Stimulated activated CD4-positive, alpha-beta T cell treated with anti-CD3 and anti-CD28 coated beads, Interleukin-1b, Interleukin-23, amount 100 ng/mL, for 48 hours (primary cell): ENCODE measurements at places on chromosomes 7 and 10.

- DNase-seq, result no peak
Measured at GRCh38 chr7:93014410-93014809, 103.4 kb downstream of the SAMD9 start.

GRCh38 chr7:149874644-149875028 lies 867 bp downstream of the ATP6V0E2 start:
- DNase-seq, result no peak

GRCh38 chr7:13091974-13092707 lies 404.7 kb downstream of the ARL4A start:
- no peak for DNase-seq

DNA sequence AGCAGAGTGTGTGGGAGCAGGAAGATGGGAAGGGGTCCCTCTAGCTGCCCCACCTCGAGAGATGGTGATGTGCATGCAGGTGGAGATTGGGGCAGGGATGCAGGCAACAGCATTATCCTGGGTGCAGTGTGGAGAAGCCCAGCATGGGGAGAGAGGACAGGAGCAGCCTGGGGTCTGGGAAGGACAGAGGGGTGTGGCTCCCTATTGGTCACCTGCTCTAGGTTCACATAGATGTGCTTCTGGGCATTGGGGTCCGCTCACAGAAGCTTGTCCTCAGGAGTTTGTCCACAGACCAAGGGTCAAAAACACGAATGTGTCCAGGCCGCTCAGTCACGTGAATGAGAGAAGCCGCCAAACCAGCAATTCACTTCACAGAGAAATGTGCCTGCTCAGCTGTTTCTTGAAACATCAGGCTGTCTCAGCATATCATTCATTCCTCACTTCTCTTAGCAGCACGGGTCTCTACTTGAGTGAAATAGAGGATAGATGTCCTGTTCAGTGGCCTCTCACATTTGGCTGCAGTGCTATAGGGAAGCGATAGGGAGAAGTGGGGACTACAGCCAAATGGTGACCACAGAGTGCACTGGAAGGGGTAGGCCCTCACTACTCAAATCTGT lies 11.5 kb upstream of the SLC29A3 start:
- no peak for DNase-seq

DNA sequence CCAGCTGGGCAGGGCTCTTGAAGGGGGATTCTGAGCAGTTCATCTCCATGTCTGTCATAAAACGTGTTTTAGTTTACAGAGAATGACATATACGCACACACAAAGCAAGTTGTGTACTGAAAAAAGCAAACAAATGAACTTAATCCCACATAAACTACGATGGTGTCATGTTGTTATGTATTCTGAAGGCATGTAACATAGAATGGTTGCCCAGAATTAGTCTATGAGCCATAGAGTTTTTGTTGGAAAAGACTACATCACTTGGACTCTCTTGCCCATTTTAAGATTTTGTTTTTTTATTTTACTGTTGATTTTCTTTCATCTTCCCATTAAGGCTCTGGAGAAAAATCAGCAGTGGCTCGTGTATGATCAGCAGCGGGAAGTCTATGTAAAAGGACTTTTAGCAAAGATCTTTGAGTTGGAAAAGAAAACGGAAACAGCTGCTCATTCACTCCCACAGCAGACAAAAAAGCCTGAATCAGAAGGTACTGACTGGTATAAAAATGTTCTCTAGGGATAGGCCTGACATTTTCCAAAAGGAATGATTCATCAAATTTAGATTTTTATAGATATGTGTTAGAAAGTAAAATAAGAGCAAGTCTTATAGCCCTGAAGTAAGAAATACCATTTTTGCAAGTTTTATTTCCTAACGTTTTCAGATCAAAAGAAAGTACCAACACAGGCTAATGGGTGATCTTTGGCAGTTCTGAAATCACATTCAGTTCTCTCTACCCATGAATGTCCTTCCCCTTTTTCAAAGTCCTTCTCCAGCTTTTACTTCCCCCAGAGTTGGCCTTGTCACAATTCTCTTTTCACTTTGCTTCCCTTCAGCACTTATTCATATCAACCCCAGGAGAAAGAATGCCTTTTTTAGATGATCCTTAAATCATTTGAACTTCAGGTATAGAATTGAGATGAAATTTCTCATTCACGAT lies 18.9 kb downstream of the CEP55 start:
- no peak for DNase-seq

DNA sequence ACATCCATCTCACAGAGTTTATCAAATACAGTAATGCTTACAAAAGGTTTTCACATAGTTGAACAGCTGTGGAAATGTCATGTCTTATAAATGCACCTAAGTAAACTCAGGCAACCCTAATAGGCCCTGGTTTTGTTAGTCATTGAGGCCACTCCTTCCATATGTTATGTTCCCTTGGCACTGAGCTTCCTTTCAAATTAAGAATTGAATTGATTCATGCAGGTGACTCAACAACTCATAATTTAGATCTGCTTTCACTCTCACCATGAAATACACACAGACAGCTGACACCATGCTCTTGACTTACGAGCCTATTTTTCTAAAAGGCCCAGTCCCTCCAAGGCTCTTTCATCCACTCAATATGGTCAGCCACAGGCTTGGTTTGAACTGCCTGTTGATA lies 476.9 kb downstream of the KCNMA1 start:
- no peak for DNase-seq

DNA sequence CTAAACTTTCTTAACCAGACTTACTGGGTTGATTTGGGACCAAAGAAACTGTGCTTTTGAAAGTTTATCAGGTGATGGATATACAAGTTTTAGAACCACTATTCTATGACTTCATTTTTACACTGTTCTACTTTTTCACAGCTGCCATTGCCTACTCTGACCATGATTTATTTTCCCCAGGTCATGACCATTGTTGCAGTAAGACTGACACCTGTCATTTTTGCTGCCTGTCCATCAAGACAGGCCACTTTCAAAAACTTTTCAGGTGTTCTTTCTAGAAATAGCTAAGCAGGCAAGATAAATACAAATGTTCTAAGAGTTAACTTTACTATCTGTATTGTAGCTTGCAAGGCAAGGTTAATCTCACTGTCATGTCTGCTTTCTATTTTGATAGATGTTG lies 147.9 kb upstream of the SEMA3C start:
- no peak for DNase-seq

GRCh38 chr7:100598425-100598824 lies 3.7 kb upstream of the PCOLCE start:
- DNase-seq, result no peak

GRCh38 chr7:132877573-132877972 lies 204.3 kb downstream of the CHCHD3 start:
- DNase-seq, result no peak

DNA sequence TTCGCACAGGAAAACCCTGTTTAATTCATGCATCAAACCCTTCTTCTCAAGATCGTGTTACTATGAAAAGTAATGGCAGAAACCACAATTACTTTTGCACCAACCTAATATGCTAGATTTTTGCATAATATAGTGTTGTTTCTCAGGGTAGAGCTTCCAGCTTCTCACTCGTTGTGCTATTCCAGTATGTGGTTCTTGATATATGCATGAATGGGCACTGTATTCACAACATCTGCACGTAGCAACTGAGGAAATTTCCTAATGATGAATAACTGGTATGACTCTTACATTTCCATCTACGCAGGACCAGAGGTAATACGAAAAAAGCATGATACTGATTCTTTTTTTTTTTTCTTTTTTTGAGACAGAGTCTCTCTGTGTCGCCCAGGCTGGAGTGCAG lies 326.6 kb upstream of the GALNT17 start:
- no peak for DNase-seq

DNA sequence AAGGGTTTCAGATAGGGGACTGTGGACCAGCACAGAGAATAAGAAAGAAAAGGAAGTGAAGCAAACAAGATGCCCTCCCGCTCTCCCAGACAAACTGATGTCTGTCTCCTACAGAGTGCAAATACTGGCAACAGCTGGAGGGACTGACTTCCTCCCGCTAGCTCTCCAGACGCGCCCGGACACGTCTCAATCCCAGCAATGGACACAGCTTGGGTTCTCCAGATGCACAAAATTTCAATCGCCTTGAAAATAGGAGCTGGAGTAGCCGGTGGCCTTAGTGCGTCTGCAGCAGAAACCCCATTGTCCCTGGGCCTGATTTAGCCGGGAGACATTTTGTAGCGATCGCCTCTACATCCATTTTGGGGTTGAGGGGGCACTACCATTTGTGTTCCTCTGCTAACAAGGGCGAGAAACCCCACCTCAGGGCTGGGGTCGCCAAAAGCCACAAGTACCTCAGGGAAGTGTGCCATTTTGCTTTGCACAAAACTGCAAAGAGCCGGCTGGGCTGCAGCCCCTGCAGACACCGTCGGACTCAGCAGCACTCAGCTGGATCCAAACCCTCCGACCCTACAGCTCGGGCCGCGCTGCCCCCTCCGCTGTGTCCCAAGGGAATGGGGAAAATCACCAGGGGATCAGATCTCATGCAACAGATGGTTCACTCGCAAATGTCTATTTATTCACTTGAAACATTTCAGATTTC lies 5.9 kb downstream of the CPA2 start:
- DNase-seq, result no peak

DNA sequence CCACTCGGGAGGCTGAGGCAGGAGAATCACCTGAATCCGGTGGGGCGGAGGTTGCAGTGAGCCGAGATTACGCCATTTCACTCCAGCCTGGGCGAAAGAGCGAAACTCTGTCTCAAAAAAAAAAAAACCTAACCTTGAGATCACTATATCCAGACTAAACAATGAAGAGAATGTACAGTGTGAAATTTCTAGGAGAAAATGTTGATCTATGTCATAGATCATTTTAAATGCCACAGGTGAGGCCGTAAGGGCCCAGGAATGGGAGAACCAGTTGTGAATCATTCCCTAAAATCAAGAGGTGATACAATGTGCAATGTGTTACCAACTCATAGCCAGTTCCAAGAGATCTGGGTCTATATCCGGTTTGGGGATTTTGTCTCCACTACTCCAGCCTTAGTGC lies 158.0 kb downstream of the CACNB2 start:
- no peak for DNase-seq

DNA sequence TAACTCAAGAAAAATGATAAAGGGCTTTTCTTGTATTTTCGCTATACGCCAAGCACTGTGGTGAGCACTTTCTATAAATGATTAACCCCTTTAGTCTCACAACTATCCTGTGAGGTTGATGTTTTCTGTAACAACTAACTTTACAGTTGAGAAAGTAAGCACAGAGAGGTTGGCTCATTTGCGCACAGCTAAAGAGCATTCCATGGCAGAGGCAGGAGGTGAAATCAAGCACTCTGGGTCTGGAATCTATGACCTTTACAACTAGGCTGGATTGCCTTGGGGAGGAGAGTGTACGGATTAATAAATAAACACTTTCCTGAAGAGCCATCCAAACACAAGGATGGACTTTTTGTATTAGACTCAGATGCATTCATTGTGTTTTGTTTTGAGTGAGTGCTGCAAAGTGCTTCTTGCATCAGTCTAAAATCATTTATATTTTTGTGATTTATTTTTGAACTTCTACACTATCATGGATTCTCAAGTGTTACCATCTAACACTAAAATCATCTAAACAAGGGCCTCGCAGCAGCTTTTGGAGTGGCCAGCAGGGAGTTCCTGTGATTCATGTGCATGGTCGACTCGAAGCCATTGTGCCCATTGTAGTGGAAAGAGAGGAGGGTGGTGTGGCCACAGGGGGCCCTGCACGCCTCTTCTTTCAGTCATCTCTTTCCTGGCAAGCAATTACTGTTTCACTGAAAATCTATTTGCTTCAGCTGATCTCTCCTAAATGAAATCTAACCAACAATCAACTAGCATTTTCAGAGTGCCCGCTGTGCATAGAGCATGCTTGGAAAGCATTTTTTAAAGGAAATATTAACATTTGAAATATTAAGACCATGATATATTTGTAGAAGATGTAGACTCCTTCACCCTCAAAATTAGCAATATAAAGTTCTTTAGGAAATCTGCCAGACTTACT lies 633.4 kb upstream of the COBL start:
- no peak for DNase-seq

- no peak for DNase-seq
Measured at GRCh38 chr10:60384011-60384410, 5.7 kb downstream of the ANK3 start.

DNA sequence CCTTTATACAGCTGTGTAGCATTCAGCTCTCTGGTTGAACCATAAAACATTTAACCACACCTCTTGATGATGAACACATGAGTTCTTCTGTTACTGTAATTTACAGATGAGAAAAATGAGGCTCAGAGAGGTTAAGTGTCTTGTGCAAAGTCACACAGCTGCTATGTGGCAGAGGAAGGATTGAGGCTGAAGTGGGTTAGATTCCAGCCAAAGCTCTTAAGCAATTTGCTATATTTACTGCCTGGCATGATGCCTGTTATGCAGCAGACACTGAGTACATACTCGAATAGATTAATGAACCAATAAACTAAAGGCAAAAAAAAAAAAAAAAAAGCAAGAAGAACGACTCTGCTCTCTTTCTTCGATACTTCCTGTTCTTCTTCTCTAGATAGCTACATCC lies 35.7 kb downstream of the GFRA1 start:
- DNase-seq, result no peak

- DNase-seq, result no peak
Measured at GRCh38 chr7:27185013-27185853, at the start of gene HOXA11. Gene HOXA11, minus strand, starts transcription at chr7:27185232. Its CDS starts 88 bp downstream, at chr7:27185144.

GRCh38 chr10:60564475-60564874 lies 174.8 kb upstream of the ANK3 start:
- no peak for DNase-seq
